ENCODE measurements at places on chromosomes 13 and 19. TPM values are rescaled to one million over a fixed set of nuclear protein-coding genes. Genes with fewer than 3 reads are reported as not detected.

Gene ASF1B
- 75.3 TPM for total RNA-seq

Gene PCDH17
- total RNA-seq = not detected

Gene ZNF85
- 25.0 TPM for total RNA-seq

Gene ZNF729
- total RNA-seq = not detected

Gene PLPPR3
- not detected for total RNA-seq

Gene BRSK1
- total RNA-seq = 9.0 TPM

Gene LIG1
- 158 TPM for total RNA-seq

Gene AMER2
- total RNA-seq = not detected

Gene FAM216B
- not detected for total RNA-seq

Gene SPACA4
- total RNA-seq = not detected

Gene KIR2DL1
- not detected for total RNA-seq

Gene MADCAM1
- 1.0 TPM for total RNA-seq

Gene ZNF575
- 4.6 TPM for total RNA-seq

Gene CBARP
- total RNA-seq = 0.14 TPM

Gene BSPH1
- not detected for total RNA-seq

Gene BLOC1S3
- 22.8 TPM for total RNA-seq

Gene GIPC1
- total RNA-seq = 31.7 TPM

Gene KLK3
- not detected for total RNA-seq

Gene GJA3
- 0.39 TPM for total RNA-seq

Gene SPTBN4
- total RNA-seq = 0.39 TPM

Gene DBP
- 34.0 TPM for total RNA-seq

Gene NTF4
- not detected for total RNA-seq

Gene TMEM59L
- total RNA-seq = not detected

Gene C3
- 2.1 TPM for total RNA-seq

Gene NLRP9
- total RNA-seq = not detected

Gene ZNF471
- 4.0 TPM for total RNA-seq

Gene CDC37
- total RNA-seq = 248 TPM

Gene KLF2
- total RNA-seq = 193 TPM

Gene ZNF541
- total RNA-seq = 1.2 TPM

Gene CHST8
- total RNA-seq = not detected

Gene FCAR
- total RNA-seq = 0.19 TPM

Gene KCTD15
- total RNA-seq = 1.3 TPM

Gene LYPD3
- 1.8 TPM for total RNA-seq

Gene ZNF506
- 39.4 TPM for total RNA-seq

Gene TTYH1
- total RNA-seq = 1.1 TPM

Gene PNMA8C
- total RNA-seq = 0.11 TPM

Gene PIK3R2
- 11.4 TPM for total RNA-seq

Gene KIR3DL2
- 0.36 TPM for total RNA-seq

Gene SYDE1
- 0.33 TPM for total RNA-seq

Gene PNKP
- total RNA-seq = 160 TPM

Gene GPR4
- total RNA-seq = not detected

Gene MCEMP1
- total RNA-seq = not detected

Gene PTPRS
- 0.14 TPM for total RNA-seq

Gene ZNF628
- 11.5 TPM for total RNA-seq

Gene C1QTNF9B
- total RNA-seq = not detected
